ENCODE measurements at places on chromosomes 7 and 10.

- DNase-seq: no peak
Observed at GRCh38 chr7:113197274-113197673, 78.9 kb upstream of the SMIM30 start.

GRCh38 chr7:155001756-155002410, 1.0 kb downstream of the PAXIP1 start:
- no peak for DNase-seq

DNA sequence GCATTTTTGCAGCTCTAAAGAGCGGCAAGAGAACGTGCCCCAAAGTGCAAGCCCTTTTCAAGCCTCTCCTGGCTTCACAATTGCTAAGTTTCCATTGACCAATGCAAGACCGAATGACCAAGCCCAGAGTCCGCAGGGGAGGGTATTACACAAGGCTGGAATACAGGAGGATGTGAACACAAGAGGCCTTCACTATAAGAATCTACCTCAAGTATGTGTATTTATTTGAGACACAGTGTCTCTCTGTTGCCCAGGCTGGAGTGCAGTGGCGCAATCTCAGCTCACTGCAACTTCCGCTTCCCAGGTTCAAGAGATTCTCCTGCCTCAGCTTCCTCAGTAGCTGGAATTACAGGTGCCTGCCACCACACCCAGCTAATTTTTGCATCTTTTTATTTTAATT, 22.2 kb upstream of the TPST1 start:
- DNase-seq: no peak

DNA sequence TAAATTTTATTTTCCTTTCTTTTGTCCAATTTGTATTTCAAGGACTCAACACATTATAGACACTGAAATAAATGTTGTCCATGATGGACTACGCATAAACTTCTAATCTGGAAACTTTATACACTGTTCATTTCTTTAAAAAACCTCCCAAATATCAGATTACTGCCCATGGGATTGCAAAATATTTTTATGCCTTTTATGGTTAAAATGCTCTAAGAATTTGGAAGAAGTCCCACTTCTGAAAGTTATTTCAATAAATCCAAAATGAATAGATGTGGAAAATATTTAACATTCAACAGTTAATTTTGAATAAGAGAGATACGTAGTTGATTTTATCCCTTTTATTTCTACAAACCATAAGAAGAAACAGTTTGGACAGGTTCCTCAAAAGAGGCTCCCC, 46.1 kb downstream of the CABCOCO1 start:
- DNase-seq: no peak

- peak; percentile 39 for DNase-seq
Observed at GRCh38 chr10:3971713-3972112, 186.7 kb upstream of the KLF6 start.

DNA sequence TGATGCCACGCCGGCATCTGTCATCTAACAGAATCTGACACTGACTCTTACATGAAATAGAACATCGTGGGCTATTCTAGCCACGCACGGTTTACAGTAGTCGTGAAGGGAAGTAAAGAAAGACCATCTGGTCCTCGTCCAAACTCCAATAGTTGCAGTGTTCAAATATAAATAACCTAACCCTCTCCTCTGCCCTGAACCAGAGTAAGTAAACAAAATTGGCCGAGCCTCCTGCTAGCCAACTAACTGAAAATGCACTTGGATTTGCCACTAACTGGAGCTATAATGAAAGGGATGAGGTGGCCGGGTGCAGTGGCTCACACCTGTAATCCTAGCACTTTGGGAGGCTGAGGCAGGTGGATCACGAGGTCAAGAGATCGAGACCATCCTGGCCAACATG, 29.5 kb upstream of the ZC3HAV1L start:
- no peak for DNase-seq

DNA sequence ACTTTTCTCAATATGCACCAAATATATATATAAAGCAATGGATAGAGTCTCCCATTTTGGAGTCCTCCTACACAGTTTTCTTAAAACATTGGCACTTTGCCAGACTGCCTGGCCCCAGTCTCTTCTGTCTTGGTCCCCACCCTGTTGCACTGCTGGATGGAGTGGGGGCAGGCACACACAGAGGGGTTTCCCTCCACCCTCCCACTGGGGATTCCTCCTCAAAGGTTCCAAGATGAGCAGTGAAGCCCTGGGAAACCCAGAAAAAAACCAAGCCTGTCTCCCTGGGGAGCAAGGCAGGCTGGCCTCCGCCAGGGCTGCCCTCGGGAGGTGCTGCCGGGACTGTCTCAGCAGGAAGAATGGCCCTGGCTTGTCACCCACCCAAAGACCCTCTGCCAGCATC, 68.0 kb downstream of the SH3PXD2A start:
- DNase-seq: no peak

- DNase-seq: no peak
Observed at GRCh38 chr7:1695800-1696454, 25.9 kb downstream of the ELFN1 start.

GRCh38 chr10:100446130-100446761, 16.6 kb upstream of the WNT8B start:
- no peak for DNase-seq

DNA sequence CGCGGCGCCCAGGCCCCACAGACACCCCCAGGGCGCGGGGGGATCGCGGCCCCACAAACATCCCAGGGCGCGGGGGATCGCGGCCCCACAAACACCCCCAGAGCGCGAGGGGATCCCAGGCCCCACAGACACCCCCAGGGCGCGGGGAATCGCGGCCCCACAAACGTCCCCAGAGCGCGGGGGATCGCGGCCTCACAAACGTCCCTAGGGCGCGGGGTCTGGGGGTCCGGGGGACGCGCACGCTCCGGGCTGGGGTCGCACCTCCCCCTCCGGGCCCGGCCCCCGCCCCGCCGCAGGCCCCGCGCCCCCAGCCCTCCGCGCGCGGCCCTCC, 382 bp downstream of the DIP2C start:
- no peak for DNase-seq

GRCh38 chr10:86345859-86346798, 20.5 kb downstream of the GRID1 start:
- no peak for DNase-seq

DNA sequence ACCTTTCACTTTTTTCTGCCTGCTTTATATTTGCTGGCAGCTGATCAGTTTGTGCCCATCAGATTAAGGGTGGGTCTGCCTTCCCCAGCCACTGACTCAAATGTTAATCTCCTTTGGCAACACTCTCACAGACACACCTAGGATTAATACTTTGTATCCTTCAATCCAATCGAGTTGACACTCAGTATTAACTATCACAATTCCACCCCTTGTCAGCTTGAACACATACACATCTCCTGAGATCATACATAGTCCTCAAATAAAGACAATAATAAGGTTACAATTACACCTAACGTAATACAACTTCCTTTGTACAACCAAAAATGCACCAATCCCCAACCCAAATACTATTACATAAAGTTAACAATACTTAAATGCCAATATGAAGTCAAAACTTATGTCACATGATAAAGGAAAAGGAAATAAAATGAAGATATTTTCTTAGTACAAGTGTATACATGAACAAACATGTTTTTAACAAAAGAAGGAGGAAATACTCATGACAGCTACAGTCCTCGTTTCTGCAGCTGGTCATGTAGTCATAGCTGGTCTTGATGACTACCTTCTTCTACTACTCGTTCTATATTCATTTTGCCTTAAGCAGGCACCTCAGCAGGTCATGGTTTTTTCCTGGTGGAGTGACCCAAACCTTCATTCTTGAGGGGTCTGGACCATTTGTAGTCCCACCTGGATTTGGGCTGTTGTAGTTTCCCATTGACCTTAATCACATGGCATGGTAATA, 96.7 kb upstream of the CABCOCO1 start:
- no peak for DNase-seq

GRCh38 chr10:30821261-30821993, 191.9 kb upstream of the LYZL2 start:
- DNase-seq: no peak

DNA sequence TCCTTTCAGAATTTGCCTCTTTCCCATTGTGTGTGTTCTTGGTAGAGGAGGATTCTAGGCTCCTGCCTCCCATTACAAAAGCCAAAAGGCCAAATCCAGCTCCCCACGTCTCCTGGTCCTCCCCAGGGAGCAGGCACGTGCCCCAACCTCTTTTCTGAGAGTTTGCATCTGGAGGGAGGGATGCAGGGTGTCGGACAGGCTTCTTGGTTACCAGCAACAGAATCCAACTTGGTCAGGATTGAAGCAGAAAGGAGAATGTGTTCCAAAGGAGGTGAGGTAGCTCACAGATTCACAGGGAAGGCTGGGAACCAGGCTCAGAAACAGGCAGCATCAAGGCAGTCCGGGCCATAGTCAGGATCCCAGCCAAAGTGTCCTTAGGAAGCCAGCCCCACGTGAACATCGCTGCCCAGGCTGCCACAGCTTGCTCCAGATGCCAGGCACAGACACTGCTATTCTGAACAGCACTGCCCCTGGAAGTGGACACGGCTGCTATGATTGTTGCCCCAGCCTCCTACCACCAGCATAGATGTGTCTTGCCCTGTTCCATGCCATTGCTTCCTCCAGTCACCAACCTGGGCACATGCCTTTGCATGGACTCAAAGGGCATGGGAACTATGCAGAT, 264.2 kb upstream of the ZMIZ1 start:
- no peak for DNase-seq

DNA sequence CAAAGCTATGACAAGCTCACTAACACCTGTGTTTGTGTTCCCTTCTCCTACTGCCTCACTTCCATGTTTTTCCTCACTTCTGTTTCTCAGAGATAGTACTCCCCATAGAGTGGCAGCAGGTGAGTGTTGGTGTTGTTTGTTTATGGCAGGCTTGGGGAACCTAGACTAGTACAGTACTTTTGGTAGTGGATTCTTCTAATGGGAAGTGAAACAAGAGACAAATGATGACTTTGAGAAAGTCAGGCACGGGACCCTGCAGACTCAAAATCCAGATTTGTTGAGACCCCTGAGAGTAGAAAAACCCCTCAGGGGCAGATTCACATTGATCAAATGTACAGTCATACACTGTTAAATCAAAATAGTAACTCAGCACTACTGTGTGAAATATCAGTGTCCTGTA, 6.4 kb upstream of the CFAP69 start:
- DNase-seq: no peak

GRCh38 chr7:150974468-150975391, 3.4 kb downstream of the KCNH2 start:
- DNase-seq: peak; percentile 84

GRCh38 chr7:5314864-5315263, 32.1 kb downstream of the SLC29A4 start:
- DNase-seq: no peak

DNA sequence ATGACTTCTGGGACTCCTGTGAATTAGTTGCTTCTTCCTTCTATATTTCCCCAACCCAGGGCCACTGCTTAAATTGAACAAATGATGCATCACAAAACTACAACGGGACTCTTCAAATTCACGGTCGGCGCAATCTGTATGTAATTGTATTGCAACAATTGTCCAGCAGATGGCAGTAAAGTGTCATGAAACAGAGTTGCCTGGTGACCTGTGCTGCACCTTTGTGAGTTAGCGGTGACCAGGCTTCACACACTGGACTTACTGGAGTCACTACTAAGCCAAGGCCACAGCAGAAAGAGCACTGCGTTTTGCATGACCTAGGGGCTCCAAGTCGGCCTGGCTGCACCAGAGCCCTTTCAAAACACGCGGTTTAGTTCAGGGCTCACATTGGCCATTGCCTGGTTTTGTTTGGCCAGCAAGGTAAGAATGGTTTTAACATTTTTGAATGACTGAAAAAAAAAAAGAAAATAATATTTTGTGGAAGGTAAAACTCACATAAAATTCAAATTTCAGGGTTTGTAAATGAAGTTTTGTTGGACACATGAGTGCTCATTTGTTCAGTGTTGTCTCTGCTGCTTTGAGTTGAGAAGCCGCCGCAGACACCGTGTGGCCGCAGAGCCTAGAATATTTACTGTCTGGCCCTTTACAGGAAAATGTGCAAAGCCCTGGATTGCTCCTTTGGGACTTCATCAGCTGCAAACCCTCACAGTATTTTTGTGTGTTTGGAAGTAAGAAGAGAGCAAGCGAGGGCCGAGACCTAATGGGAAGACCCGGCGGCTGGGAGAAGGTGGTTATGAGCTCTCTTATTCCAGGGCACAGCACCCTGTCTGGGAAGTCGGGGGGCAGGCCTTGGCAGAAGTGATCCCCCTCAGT, 23.2 kb upstream of the ZNF32 start:
- peak; percentile 65 for DNase-seq

- DNase-seq: no peak
Observed at GRCh38 chr7:14760730-14761478, 141.6 kb downstream of the DGKB start.

GRCh38 chr10:98418665-98419468, 3.9 kb upstream of the PYROXD2 start:
- no peak for DNase-seq

DNA sequence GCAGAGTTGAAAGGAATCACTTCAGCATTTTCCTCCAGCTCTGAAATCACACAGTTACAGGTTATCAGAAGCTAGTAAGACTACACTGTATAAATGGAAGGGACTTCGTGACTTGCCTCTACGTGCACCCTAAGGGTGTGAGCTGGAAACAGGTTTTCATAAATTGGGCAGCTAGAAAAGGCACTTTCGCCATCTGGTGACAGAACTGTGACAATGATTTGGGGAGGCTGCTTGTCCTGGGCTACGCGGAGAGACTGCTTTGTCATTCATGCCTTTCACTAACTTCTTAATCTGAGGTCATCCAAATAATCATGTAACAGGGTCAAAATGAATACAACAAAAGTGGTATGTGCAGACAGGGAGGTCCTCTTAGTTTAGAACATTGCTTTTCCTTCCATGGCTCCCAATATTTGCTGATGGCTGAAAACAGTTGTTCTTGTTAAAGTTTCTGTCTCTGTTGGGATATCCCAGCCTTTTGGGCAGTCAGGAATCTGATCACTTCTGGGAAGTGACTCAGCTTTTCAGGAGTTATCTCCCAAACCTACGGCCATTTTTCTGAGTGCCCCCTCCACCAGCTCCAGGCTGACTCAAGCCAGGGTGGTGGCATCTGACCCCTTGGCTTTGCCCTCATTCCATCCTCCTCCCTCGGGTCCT, 17.8 kb downstream of the VWC2 start:
- DNase-seq: no peak

- DNase-seq: no peak
Observed at GRCh38 chr7:77887567-77887966, 89.0 kb downstream of the PHTF2 start.

GRCh38 chr10:122565766-122566206, 5.2 kb downstream of the DMBT1 start:
- peak; percentile 70 for DNase-seq

- no peak for DNase-seq
Observed at GRCh38 chr10:120861178-120861855, 10.2 kb downstream of the WDR11 start.

DNA sequence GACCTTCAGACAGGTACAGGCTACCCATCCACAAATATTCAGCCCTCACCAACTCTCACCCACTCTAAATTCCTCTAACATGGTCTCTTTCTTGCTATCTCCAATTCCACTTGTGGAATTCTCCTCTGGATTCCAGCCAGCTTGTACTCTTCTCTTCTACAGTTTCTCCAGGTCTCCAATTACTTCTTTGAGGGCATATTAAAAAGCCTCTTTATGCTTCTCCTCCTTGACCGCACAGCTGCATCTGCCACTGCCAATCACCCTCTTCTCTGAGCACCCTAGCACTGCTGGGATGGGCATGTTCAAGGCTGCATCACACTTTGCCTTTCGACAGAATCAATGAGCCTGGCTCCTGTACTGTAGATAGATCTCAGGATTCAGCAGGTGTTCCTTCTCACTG, 101.5 kb upstream of the ANKRD1 start:
- DNase-seq: no peak

Measured in CD4-positive, alpha-beta T cell treated with Interleukin-4 for 4 hours (primary cell).